ENCODE measurements at places on chromosomes 3 and 15. TPM values are rescaled to one million over a fixed set of nuclear protein-coding genes. Genes with fewer than 3 reads are reported as not detected.

The GABRR3 gene
- not detected for total RNA-seq

The DPPA2 gene
- not detected for total RNA-seq

The CRYGS gene
- 1.6 TPM for total RNA-seq

The TM4SF1 gene
- 630 TPM for total RNA-seq

All from articular chondrocyte of knee joint (primary cell).